ENCODE measurements at places on chromosomes 11 and 22.

DNA sequence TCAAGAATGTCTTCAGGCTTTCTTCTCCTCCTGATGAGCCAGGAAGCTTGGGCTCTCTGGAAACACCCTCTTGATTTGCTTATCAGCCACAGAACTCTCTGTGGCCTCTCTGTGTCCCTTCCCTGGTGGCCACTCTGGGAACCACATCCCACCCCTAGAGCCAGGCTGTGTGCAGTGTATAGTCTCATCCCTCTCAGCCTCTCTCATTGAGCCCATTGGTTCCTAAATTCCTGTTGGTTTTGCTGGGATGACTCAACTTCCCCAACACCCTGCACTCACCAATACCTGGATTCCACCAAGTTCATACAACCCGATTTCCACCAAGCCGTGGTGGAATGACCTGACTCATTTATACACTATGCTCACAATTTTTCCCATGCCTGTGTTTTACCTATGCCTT, 5.2 kb downstream of the IRAG1 start:
- no peak for DNase-seq

DNA sequence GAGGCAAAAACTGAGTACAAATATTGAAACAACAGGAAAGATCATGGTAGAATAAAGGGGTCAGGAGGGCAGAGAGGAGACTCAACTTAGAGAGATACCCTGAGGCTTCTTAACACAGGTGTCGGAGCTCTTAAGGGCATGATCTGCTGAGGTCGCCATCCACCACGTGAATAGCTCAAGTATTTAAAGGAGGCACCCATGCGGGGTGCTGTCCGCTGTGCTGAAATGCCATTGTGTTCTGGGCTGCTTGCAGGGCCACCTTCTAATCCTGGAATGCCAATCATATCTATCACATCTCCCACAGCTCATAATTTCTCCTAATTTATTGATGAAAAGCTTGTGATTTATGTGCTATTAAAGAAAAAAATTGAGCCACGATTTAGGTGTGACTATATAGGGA, 90.2 kb downstream of the SEZ6L start:
- no peak for DNase-seq

DNA sequence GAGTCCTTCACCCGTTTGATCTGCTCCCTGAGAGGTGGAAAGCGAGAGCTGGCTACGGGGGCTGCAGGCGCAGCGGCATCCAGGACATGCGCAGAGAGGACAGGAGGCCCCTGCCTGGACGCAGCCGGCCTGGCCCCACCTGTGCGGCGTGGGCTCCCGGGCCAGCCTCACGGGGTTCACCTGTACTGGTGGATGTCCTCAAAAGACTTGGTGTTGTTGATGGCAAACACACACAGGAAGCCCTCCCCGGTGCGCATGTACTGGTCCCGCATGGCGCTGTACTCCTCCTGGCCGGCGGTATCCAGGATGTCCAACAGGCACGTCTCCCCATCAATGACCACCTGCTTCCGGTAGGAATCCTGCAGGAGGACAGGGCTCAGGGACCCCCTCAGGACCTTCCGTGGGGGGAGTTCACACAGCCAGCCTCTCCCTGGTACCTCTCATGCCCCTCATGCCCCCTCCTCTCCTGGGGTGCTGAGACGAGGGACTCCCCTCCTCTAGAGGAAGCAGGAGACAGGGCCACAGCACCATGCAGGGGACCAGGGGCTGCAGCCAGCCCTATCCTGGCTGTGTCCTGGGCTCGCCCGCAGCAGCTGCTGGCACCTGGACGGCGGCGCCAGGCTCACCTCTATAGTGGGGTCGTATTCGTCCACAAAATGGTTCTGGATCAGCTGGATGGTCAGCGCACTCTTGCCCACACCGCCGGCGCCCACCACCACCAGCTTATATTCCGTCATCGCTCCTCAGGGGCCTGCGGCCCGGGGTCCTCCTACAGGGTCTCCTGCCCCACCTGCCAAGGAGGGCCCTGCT, 1.6 kb downstream of the HRAS start:
- no peak for DNase-seq

- DNase-seq: no peak
These were observed 256.5 kb upstream of the CADM1 start for GRCh38 chr11:115760461-115761320.

DNA sequence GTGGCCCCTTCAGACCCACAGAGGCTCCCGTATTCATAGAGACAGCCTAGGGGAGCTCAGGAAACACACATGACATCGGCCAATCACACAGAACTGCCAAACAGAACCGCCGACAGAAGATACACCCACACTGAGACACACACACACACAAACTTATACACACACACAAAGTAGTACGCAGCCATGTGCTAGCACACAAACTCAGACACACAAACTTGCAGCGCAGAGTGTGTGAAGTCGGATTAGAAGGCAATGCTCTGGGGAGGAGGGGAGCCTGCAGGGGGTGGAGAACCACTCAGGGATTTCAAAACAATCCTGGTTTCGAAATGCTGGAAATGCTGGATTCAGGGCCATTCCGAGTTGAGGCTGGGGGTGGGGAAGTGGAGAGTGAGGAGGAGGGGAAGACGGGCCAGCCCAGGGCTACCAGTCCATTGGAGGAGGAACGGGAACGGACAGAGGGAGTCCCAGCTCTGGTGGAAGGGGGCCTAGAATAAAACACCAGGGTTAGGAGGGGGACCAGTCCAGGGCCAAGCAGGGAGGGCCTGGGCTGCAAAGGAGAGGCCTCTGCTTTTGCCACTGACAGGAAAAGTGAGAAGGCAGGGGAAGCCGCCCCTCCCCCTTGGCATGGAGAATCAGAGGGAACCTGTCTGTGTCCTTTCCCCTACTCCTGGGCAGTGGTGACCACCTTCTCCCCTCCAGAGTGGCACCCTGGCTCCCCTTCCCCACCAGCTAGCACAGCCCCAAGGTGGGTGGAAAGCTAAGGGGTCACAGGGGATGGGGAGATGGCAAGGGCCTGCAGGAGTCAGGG, 4.4 kb downstream of the BCL9L start:
- peak; percentile 94 for DNase-seq

DNA sequence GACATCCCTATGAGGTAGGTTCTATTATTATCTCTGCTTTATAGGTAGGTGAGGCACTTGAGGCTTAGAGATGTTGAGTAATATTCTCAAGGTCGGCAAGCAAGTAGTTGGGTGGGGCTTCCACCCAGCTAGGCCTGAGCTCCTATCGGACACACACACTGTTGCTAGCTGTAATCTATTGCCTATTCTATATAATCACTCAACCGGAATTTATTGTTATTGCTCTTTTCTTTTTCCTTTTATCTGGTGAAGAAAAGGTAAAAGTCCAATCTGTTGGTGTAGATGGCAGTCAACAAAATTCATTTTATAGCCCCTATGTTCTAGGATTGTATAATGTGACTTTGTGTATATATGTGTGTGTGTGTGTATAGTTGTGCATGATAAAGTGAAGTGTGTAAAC, 3.4 kb downstream of the OR9Q2 start:
- no peak for DNase-seq

DNA sequence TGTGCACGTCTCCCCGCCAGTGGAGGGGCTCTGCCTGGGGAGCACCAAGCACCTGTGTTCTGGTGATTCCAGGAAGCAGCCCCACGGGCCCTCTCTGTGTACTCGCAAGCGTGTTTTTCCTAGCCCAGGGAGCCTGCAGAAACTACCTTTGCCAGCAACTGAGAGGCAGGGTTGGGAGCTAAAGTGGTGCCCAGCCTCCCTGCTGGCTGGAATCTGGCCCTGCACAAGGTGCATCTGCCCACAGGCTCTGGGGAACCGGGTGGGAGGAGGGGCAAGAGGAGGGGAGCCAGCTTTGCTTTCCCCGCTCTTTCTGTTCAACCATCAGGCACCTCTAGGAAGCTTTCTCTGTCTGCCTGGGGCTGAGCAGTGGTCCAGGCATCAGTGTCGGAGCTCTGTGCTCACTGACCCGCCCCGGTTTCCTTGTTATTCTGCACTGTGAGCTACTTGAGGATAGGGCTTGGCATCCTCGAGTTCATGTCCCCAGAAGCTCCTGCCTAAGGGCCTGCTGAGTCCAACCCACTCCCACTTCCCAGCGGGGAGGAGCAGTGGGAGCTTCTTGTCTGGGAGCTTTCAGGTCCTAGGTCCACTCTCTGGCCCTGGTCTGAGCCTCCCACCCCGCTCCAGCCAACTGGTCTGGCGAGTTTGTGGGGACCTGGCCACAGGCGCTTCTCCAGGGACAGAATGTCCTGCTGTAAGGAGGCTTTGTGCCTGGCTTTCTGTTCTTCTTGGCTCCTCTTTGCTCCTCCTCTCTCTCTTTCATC, 14.9 kb downstream of the DAGLA start:
- no peak for DNase-seq

- no peak for DNase-seq
These were observed 156.0 kb upstream of the SOX6 start for GRCh38 chr11:16512198-16512898.

DNA sequence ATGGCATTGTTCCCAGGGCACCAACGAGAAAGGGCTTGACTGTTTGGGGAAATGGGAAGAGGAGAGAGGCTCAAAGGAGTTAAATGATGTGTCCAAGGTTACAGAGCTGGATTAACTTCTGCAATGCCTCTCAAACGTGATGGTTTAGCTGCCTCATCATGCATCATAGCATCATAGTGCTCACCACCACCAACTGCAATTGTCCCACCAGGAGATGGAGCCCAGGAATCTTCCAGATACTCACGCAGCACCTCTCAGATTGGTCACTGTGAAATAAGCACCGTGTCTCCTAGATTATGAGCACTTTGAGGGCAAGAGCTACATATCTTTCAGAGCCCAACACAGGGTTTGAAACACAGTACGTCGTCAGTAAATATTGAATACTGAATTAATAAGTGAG, 69.2 kb downstream of the PRSS23 start:
- no peak for DNase-seq

DNA sequence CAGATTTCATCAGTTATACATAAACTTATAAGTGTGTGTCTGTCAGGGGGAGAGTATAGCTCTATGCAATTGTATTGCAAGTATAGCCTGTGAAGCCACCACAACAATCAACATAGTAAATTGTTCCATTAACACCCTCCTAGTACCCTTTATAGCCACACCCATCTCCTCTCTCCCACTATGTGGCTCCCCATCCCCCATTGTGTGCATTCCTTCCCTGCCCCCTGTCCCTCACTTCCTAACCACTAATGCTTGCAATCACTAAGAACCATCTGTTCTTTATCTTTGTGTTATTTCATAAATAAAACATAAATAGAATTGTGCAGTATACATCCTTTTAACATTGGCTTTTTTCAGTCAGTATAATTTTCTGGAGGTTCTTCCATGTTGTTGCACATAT, 83.1 kb upstream of the SLC5A12 start:
- DNase-seq: no peak

- no peak for DNase-seq
These were observed 489.4 kb downstream of the KCNA4 start for GRCh38 chr11:29527391-29527936.

- DNase-seq: no peak
These were observed 463.3 kb downstream of the SOX6 start for GRCh38 chr11:15893080-15893492.

GRCh38 chr11:10866893-10867331, 9.1 kb upstream of the ZBED5 start:
- no peak for DNase-seq

DNA sequence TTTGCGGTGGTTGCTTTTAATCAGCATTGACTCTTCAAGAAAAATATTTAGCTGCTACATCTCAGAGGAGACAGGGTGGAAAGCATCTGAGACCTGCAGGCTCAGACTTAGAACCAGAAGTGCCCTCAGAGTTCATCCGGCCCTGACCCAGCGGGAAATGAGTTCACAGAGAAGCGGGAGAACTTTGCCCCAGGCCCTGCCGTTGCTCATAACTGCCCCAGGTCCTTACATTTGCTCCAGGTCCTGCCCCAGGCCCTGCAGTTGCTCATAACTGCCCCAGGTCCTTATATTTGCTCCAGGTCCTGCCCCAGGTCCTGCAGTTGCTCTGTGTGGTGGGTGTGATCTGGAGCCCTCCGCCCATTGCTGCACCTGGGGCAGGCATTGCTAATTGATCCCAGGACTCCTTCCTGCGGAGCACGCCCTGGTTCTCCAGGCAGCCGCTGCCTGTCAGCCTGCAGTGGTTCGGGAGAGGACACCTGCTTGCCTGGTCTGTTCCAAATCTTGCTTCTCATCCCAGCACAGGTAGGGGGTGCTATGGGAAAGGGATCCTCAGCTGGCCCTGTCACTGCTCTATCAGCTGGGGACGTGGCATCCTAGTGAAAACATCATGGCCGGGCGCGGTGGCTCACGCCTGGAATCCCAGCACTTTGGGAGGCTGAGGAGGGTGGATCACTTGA, 58.1 kb upstream of the PPP6R3 start:
- DNase-seq: no peak

GRCh38 chr11:111046291-111046690, 199.2 kb upstream of the POU2AF2 start:
- no peak for DNase-seq

All from posterior vena cava (tissue), 2 donors.